Liver (tissue), 10 donors: ENCODE measurements at places on chromosomes 3 and 15.

GRCh38 chr3:179713643-179714090, 60.8 kb downstream of the USP13 start:
- DNase-seq: no peak

DNA sequence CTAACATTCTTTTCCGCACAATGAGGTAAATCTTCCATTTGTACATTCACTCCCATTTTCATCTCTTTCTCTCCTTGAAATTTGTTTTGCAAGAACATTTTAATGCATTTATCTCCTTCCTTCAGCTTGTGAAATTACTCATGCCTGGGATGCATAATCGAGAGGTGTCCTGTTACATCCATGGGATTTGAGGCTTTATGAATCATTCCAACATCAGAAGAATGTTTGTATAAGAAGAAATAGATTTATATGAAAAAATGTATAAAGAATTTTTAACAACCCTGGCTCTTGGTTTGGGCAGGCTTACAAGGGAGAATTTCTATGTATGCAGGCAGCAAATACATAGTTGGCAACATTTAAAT, 93.2 kb upstream of the MBNL1 start:
- DNase-seq: no peak

GRCh38 chr3:158368271-158368670, 202.7 kb upstream of the MLF1 start:
- no peak for DNase-seq

GRCh38 chr15:37791693-37792092, 142.7 kb upstream of the TMCO5A start:
- no peak for DNase-seq

DNA sequence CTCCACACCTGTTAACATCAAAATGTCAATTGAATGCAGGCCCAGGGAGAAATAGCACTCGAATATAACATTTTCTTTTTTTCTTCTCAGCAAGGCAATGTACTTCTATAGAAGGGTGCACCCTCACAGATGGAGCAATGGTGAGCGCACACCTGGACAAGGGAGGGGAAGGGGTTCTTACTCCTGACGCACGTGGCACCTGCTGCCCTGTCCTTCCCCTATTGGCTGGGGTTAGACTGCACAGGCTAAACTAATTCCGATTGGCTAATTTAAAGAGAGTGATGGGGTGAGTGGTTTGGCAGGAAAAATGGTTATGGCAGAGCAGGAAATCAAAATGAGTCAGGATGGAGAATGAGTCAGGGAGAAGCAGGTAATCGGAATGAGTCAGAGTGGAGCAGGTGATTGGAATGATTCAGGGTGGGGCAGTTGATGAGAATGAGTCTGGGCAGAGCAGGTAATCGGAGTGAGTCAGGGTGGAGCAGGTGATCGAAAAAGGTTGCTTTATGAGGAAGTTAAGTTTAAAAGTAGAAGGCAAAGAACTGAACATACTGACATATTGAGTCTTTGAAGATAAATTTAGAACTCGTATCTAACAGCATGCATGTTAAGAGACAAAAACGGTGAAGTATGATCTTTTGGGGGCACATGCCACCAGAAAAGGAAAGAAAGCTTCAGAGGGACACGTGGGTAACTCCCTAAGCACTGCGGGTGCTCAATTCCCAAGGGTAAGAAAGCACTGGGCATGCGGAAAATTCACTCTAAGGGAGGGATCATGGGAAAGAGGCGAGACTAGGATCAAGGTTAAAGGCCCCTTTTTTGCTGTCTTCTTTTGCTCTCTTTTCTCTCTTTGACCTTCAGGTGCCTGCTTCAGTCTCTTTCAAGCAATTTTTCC, 72.9 kb upstream of the GALNT15 start:
- DNase-seq: no peak

DNA sequence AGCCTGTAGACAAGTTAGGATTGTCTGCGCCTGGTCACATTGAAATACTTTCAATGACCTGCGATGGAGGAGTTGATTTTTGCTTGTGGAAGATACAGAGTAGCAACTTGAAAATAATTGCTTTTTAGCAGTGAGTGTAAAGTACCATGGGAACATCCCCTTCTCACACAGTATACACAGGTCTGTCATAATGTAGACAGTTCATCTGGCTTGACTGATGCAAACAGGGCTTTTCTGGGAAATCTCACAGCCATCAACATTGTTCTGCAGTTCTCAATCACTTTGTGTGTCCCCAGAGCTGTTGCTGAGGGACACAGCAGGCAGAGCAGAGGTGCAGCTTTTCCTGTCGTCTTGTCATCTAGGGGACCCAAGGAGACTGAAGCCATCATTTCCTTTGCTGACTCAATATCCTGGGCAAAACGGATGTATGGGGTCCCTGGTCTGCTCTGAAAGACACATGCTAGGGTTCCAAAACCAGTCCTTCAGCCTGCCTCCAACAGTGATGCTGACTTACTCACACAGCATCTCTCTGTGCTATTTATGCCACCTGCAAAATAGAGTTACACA, 5.3 kb upstream of the REC114 start:
- no peak for DNase-seq

DNA sequence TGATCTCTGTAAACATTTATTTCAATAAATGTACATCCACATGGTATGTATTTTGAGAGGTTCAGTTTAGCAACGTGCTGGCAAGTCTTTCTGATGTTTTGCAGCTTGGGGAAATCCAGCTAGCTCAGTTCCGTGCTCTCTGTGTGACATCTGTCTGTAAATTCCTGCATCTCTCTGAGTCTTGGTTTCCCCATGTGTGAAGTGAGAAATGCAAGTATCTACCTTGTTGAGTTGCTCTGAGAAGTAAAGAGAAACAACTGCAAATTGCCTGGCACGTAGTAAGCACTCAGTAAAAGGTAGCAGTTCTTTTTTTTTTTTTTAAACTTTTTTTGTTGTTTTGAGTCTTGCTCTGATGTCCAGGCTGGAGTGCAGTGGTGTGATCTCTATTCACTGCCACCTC, 30.2 kb upstream of the MORF4L1 start:
- DNase-seq: no peak

GRCh38 chr15:62412686-62413085, 247.6 kb upstream of the C2CD4B start:
- DNase-seq: no peak

DNA sequence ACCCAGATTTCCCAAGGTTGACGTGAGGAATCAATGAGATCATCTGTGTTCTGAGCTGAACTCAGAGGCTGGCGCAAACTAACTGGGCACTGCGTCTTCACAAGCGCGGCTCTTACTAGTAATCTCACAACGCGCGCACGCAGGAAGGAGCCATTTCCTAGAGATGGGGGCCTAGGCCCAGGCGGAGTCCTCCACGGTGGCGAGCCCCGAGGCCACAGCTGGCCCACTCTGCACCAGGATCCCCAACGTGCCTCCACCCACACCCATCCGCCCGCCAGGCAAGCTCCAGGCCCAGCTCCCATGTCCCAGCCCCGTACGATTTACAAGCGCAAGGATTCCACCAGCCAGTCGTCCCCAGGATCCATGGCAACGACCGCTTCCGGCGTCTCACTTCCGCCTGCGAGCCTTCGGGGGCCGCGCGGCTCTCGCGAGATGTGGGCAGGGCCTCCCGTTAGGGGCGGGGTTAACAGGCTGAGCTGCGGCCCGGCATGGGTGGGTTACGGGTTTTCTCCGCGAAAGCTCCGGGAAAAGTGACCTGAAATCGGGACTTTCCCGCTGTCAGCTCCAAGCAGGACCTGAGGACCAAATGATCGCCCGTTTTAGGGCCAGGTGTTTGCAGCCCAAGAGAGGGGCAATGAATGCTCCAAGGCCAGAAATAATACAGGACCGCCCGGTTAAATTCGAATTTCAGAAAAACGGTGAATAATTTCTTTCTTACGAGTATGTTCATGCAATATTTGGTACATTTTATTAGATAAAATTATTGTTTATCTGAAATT, at the start of gene WDR73:
WDR73 (minus strand) TSS at position 374 of the 779 bp plus-strand sequence; CDS start at position 365, 9 bp downstream.
- DNase-seq: peak; percentile 97

GRCh38 chr15:93854088-93854487, 377.3 kb upstream of the MCTP2 start:
- no peak for DNase-seq

DNA sequence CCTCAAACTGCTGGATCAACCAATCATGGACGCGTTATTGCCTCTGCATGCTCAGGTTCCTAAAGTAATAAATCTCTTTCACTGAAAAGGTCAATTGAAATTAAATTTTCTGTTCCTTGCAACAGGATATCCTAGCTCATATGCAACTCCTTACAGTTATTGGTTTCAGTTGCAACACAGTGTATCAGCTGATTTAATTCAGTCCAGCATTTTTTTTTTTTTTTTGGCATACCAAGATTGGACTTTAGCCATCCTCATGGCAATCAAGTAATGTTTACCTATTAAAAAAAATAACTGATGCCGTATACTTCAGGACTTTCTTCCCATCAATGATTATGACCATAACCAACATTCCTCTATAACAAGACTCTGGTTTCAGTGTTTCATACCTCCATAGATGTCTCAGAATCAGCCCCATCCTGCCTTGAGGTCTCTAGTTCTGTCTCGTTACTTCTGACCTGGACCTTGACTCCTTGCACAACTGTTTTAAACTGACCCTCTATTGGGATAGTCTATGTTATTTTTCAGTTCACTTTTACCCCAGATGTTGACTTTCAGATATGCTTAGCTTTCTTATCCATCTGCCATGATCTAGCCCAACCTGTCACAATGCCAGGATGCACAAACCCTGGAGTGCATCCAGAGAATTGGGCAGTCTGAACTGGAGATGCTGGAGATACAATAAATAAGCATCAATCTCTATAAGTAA, 265.0 kb upstream of the GADL1 start:
- DNase-seq: no peak

GRCh38 chr3:30804984-30805383, 89.5 kb downstream of the GADL1 start:
- DNase-seq: no peak

- DNase-seq: peak; percentile 59
Observed at GRCh38 chr15:78979456-78980320, 34.8 kb upstream of the CTSH start.

- no peak for DNase-seq
Observed at GRCh38 chr3:171753025-171753472, 57.2 kb downstream of the PLD1 start.

- DNase-seq: no peak
Observed at GRCh38 chr15:33149919-33150318, 44.6 kb downstream of the FMN1 start.
